ENCODE measurements at places on chromosomes 1 and 21.

DNA sequence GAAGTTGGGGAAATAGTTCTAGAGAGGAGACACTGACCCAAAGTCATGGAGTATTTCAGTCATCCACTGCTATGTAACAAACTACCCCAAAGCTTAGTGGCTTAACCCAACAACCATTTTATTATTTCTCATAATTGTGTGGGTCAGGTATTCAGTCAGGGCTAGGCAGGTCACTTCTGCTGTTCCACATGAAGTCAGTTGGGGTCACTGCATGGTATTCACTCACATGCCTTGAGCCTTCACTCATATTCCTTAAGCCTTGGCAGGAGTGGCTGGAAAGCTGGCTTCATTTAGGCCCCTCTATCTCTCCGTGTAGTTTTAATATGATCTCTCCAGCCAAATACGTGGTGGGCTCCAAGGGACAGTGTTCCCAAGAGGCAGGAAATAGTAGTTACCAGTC, 17.5 kb upstream of the RNF11 start:
- DNase-seq, result no peak

- DNase-seq, result no peak
Measured at GRCh38 chr1:212514056-212514614, 81.4 kb downstream of the NENF start.

- no peak for DNase-seq
Measured at GRCh38 chr1:18108299-18109057, 880 bp downstream of the IGSF21 start.

- DNase-seq, result no peak
Measured at GRCh38 chr1:7279769-7280168, 491.3 kb upstream of the VAMP3 start.

- DNase-seq, result no peak
Measured at GRCh38 chr1:189563784-189564183, 913.9 kb downstream of the BRINP3 start.

- no peak for DNase-seq
Measured at GRCh38 chr1:82032068-82032467, 231.3 kb downstream of the ADGRL2 start.

Data from activated T-cell treated with anti-CD3 and anti-CD28 coated beads for 4 hours (primary cell).